Activated T-cell treated with anti-CD3 and anti-CD28 coated beads for 24 hours (primary cell): ENCODE measurements at places on chromosomes 3 and 15.

- no peak for DNase-seq
These were observed 8.6 kb downstream of the SEMA6D start for GRCh38 chr15:47725906-47726305.

DNA sequence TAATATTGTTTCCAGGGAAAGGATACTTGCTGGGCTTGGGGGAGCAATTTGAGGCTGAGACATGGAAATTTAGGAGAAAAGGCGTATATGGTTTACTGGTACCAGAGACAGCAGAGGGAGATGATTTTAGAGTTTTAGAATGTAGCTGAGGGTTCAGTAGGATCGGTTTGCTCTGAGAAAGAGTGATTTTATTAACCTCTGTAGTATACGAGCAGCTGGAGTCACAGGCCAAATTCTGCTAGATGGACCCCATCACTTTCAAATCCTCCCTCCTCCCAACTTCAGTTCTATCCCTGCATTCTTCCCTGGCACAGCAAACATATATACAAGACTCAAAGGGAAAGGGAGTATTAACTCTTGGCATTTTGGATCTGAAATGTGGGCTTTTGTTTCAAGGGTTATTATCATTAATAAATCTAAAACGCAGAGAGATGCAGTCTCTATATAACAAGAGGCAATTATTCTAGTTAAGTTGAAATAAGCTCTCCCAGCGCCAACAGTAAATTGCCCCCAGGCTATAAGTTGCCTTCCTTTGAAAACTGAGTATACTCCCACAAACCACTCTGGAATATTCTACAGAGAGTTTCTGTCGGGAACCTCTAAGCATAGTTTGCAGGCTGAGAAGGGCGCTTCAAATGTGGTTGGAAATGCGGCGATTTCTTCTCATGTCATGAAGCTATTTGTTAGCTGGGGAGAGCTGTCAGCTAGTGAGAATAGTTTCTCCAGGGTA, 5.4 kb downstream of the CRABP1 start:
- DNase-seq: no peak

DNA sequence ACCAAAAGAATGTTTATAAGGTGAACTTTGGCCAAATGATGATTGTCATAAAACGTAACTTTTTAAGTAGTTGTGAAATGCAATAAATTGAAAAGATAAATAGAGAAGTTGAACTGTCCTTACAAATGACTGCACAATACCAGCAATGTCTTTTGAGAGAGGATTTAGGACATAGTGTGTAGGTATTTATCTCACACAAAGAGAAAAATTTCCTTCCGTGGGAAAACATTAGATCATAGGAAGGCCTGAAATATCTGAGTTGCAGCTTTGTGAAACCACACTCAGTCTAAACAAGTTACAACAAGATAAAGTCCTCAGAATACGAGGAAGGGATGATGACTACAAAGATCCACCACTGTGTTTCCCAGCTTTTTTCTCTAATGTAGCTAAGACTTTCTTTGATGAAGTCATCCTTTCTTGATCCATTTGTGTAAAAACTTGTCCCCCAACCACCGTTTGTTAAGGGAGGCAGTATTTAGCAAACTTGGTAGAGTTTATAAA, 16.0 kb downstream of the ROBO2 start:
- no peak for DNase-seq

DNA sequence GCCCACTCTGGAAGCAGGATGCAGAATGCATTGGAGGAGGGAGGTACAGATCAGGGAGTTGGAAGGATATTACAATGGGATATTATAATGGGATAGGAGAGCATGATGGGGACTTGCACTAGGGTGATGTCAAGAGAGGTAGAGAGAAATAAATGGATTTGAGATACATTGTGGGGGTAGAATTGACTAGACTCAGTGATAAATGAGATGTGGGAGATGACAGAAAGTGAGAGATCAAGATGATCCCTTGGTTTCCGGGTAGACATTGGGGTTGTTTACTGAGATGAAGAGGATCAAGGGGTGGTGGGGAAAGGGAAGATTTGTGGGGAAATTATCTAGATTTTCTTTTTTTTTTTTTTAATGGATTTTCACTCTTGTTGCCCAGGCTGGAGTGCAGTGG, 42.7 kb downstream of the BFSP2 start:
- DNase-seq: no peak

DNA sequence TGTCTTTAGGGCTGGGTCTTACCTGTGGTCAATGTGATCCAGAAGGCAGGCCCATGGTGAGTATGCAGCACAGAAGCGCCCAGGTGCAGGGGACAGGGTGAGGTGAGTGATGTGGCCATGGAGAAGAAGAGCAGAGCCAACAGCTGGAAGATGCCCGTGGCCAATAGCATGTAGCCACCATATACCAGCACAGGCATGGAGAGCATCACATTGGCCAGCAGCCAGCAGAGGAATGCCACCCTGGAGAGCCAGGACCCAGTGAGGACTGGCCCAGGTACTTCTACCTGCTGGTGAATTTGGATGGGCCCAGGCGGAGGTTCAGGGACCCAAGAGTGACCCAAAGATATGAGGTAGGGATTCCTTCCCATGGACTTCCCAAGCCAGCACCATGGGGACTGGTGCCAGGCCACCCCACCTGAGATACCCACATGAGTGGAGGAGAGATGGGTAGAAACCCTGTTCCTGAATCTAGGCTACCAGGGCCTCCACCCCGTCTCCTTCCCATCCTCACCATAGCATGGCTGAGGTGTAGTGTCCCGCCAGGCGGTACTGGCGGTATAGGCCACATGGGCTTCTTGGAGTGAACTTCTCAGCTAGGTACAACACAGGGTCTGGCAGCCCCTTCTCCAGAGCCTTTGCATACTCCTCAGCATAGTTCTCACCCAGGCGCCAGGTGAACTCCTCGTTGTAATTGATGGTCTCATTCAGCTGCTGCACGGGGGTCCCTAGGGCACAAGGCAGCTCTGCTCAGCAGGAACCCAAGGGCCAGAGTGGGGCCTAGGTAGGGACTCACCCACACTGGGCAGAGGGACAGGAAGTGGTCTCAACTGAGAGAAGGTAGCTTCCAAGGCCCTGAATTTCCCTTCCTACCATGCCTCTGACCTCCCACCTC, 6.2 kb downstream of the DUOXA2 start:
- no peak for DNase-seq

DNA sequence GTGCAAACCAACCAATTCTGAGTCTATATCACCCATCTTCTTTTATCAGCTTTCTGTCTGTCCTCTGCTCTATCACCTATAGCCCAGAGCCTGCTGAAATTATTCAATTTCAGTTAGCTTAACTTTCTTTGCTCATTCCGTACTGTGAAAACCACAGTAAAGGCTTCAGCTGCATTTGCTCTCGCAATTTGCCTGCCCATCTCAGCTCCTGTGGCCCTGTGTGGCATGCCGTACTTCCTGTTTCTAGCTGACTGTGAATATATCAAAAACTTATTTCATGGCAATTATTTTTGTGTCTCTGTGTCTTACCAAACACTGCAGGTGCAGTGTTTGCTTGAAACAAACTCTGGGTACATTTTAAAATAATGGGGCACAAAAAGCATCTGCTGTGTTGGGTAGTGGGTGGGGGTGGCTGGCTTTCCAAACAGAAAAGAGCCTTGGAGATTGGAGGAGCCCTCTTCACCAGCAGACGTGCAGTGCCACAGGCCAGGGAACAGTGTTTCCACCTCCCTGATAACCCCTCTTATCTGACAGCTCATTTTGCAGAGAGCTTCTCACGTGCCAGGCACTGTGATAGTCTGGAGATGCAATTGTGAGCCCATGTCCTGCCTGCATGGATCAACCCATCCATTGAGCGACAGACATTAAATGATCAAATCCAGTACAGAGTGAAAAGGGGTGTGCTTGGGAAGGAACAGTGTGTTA, 45.2 kb downstream of the GASK1A start:
- no peak for DNase-seq

GRCh38 chr3:97911459-97911858, 60.8 kb downstream of the RIOX2 start:
- DNase-seq: no peak

DNA sequence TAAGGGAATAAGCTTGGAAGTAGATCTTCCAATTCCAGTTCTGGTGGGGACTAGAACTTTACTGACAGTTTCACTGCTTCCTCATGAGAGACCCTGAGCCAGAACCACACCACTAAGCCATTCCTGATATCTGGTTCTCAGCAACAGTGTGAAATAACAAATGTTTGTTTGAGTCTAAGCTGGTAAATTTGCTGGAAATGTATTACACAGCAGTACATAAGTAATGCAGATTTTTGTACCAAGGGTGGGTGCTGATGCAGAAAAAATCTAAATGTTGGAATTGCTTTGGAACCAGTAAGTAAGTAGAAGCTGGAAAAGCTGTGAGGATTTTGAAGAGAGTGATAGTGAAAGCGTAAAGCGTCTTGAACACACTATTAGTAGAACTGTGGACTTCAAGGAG, 14.4 kb upstream of the AKAP13 start:
- DNase-seq: no peak

DNA sequence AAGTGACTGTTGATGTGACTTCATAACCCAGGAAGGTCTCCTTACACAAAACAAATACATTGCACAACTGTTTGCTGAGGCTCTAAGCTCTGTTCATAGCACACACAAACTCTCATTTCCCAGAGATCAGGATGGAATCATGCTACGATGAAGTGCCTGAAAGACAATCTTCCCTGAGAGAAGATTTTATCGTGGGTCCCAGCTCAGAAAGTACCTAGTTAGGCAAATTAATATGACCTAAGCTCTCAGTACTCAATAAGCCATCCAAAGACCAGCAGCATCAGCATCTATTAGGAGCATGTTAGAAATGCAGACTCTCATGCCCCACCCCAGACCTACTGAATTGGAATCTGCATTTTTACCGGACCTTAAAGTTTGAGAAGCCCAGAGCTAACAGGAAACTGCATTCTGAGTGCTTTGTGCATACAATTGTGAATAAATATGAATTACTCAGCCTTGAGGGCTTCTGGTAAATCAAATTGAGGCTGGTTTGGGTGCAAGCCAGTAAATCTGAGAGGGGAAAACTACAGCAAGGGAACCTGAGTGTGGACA, 161.5 kb upstream of the C2CD4B start:
- DNase-seq: no peak

GRCh38 chr3:11544412-11545181, 99.1 kb downstream of the VGLL4 start:
- DNase-seq: no peak

GRCh38 chr3:138946663-138947494, at the start of the genes FOXL2 and FOXL2NB:
TSS of gene FOXL2 (minus strand) at chr3:138947137. CDS start at chr3:138946722, 415 bp downstream.
TSS of gene FOXL2NB (plus strand) at chr3:138947217. CDS start at chr3:138947365, 148 bp downstream.
- no peak for DNase-seq

DNA sequence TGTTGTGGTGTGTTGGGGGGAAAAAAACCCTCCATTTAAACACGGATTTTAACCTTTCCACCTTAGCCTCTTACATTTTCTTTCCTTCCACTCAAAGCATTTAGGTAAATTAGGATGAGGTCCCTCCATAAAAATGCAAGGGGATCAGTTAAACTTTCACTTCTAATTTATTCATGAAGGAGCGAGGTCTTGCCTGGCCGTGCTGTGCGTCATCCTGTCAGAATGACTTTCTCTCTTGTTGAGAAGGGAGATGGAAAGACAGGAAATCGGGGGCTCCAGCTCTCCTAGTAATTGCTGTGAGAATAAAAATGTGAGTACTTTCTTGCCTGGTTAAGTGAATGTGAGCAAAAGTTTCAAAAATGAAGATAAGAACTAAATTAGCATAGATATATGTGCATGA, 962.3 kb upstream of the NR2F2 start:
- DNase-seq: no peak

- no peak for DNase-seq
These were observed 6.8 kb downstream of the EDEM1 start for GRCh38 chr3:5194341-5194740.

DNA sequence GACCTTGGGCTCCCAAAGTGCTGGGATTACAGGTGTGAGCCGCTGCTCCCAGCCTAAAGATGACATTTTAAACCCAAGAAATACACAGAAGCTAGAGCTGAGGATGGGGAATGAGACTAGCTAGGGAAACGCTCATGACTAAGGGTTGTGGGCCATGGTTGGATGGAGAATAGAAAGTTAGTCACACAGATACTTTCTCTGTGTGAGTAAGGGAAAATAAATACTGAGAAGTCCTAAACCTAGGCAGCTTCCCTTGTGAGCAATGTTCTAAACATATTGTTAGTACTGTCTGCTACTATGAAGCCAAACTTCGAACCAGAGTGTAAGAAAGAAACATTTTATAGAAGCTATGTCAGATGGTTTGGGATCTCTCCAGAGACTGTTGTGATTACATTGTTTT, 304.8 kb upstream of the STAC start:
- no peak for DNase-seq

GRCh38 chr3:170632780-170633179, 46.9 kb upstream of the SLC7A14 start:
- no peak for DNase-seq

GRCh38 chr3:133833880-133834620, 28.4 kb downstream of the SRPRB start:
- DNase-seq: no peak

DNA sequence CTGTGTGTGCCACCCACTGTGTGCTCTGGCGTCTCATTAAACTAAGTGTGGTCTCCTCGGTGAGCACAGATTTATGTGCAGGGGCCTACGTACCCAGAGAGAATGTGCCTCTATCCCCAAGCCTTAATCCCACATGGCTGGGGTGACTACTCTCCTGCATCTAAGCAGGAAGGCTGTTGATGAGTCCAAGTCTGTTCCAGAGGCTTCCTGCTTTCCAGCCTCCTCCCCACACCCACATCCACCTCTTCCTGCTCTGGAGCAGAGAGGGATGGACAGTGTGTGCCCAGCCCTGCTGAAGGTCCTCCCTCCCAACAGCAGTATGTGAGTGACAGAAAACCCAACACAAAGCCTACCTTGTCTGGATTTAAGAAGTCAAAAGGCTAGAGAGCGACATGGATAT, 38.8 kb upstream of the BCL2L10 start:
- DNase-seq: no peak

- no peak for DNase-seq
These were observed 471 bp downstream of the NKIRAS1 start for GRCh38 chr3:23916152-23916885.

DNA sequence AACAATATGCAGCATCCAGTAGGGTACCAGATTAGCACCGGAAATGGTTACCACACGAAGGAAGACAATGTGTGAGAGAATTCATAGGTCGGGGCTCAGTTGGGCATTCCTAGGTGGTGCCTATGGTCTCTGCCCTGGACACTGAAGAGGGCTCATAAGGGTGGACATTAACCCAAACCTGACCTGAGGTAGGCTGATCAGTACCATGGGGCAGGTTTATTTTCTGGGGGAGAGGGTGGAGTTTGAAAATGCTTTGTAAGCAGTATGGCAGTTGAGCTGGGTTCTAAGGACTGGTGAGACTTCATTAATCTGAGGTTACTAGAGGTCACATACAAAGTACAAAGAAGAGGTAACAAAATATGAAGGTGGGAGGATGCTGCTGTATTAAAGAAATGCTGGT, 68.4 kb downstream of the RPL22L1 start:
- no peak for DNase-seq

DNA sequence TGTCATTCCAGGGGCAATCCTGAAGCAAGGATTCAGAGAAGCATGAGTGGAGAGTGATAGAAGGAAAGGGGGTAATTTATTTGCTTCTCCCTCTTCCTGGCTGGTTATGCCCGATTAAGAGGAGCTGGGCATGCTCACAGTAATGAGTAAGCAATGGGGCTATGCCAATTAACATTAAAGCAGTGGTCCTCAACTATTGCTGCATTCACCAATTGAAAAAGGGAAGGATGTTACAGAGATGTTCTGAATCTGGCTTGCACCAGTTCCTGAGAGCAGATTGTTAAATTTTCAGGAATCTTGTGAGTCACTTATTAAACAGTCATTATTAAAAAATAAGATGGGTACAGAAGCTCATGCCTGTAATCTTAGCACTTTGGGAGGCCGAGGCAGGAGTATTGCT, 85.9 kb upstream of the ZBTB20 start:
- no peak for DNase-seq
